Cardiac septum (tissue), 1 donor: ENCODE measurements at places on chromosomes 7 and 10. TPM values are rescaled to one million over a fixed set of nuclear protein-coding genes. Genes with fewer than 3 reads are reported as not detected.

VWDE gene
- total RNA-seq = 0.38 TPM

SGPL1 gene
- total RNA-seq = 17.3 TPM

OIT3 gene
- total RNA-seq = 0.32 TPM

NUDT13 gene
- 2.4 TPM for total RNA-seq

GPER1 gene
- total RNA-seq = 2.9 TPM

KEL gene
- total RNA-seq = 0.57 TPM

TFEC gene
- 1.6 TPM for total RNA-seq

DNA sequence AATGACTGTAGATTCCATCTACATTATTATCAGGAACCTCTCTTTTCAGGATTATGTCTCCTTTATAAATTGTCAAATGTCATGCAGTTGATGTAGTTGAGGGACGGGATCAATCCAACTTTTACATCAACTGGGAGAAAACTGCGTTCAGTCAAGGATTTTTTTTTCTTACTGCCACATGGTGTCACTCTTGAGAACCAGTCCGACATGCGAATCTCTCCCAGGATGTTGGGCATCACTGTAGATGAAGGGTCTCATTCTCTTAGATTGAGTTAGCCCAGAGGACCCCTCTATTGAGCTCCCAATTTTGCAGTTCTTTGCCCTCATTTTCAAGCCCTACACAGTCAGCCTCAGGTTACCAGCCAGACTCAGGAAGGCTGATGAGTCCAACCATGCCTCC is 120.3 kb upstream of the PTPRZ1 start:
- DNase-seq = no peak

- no peak for DNase-seq
Measured at GRCh38 chr7:150748376-150748775, 11.2 kb downstream of the GIMAP5 start.

DNA sequence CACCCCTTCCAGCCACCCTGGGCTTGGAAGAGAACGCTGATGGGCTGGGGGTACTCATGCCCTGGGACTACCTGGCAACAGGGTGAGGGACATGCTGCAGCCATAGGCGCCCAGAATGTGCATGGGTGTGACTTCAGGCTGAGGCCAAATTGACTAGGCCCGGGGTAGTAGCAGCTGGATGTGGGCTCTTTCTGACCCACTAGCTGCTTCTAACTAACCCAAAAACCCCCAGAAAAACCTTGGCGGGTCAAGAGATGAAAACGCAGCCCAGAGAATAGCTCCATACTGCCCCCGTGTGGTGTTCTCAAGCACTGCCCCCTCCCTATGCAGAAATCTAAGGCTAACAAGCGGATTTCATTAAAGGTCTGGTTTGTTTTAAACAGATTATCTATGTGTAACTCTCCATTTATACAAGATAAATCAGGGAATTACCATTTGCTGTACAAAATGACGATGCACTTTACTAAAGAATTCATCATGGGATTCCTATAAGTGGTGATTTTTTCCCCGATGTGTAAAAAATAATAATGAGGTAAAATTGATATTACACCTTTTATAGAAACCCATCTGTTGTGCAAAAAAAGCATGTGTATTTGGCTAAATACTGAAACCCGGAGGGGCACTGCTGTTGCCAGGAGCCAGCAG is 4.2 kb downstream of the SMARCD3 start:
- no peak for DNase-seq

DNA sequence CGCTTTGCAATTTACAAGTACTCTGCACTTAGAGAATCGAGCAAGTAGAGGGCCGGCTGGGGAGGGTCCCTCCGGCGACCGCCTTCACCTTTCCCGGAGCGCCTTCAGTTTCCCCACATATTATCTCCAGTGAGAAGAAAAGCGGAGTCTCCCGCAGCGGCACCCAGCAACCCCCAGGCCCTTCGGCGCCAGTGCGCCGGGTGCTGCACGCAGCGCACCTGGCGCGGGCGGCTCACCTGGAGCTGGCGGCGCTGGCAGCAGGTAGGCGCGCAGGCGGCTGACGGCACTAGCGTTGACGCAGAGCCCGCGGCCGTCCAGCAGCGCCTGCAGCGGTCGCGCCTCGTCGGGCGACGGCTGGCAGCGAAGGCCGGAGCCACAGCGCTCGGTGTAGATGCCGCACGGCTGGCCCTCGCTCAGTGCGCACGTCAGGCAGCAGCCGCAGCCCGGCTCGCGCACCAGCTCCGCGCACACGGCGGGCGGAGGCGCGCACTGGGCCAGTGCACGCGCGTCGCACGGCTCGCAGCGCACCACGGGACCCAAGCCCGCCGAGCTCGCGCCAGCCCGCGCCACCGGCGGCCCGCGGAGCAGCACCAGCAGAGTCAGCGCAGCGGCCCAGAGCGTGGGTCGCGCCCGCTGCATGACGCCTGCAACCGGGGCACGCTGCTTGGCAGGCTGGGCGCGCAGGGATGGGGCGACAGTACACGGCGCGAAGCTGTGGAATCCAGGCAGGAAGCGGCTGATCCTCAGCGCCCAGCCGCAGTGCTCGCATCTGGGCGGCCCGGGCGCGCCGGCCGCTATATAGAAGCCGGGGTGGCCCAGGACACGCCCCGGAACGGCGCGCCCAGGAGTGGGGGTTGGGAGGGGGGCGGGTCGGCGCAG is at the start of gene IGFBP3:
IGFBP3 (minus strand) TSS at position 771 of the 879 bp plus-strand sequence; CDS start at position 639, 132 bp downstream.
- no peak for DNase-seq

- DNase-seq = no peak
Measured at GRCh38 chr7:117565226-117565625, 85.4 kb downstream of the CFTR start.

DNA sequence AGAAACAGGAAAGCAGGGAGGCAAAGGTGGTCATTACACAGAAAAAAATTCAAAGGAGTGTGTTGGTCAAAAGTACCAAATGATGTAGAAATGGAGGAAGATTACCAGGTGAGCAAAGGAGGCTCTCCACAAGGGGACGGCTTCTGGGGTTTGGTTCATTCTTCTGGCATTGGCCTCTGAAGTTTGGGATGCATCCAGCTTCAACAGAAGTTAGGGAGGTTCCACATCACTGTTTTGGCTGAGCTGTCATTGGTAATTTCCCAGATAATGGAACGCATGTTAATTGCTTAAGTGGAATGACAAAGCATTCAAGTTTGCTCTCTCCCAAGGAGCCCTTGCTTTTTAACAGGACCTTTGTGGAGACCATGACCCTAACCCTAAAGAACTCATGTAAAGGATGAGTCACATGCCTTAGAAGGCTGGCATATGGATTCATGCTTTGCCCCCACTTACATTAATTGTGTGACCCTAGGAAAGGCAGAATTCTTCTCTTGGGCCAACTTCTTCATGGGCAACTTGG is 398.6 kb downstream of the GPAM start:
- DNase-seq = no peak

DNA sequence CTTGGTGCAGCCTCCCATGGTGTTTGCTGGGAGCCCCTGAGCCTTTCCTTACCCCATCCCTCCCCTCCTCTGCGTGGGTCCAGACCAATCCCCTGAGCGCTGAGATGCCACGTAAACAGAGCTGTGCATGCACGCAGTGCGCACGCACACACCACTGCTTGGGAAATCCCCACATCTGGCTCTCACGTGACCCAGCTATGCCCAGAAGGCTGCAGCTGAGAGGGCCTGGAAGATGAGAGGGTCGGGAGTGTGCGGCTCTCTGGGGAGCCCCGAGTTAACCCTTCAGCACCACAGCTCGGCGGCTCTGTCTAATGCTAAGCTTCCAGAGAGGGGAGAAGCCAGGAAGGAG is 177.2 kb downstream of the SH3PXD2A start:
- DNase-seq = peak; percentile 93

DNA sequence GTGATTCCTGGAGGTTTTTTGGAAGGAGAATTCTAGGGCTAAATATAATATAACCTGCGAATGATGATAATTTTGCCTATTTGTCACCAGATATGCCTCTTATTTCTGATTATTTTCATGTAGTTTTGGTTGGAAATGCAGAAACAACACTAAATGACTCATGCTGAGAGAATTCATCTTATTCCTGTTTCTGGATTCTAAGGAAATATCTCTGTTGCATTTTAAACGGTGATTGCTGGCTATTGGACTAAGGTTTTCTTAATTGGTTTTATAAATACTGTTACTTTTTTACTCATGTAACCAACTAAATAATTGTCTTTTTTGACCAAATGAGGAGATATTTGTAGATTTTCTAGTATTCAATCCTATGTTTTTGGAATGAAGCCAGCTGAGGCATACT is 204.9 kb upstream of the NPSR1 start:
- no peak for DNase-seq

GRCh38 chr7:18444826-18445225 is 50.7 kb upstream of the HDAC9 start:
- no peak for DNase-seq

DNA sequence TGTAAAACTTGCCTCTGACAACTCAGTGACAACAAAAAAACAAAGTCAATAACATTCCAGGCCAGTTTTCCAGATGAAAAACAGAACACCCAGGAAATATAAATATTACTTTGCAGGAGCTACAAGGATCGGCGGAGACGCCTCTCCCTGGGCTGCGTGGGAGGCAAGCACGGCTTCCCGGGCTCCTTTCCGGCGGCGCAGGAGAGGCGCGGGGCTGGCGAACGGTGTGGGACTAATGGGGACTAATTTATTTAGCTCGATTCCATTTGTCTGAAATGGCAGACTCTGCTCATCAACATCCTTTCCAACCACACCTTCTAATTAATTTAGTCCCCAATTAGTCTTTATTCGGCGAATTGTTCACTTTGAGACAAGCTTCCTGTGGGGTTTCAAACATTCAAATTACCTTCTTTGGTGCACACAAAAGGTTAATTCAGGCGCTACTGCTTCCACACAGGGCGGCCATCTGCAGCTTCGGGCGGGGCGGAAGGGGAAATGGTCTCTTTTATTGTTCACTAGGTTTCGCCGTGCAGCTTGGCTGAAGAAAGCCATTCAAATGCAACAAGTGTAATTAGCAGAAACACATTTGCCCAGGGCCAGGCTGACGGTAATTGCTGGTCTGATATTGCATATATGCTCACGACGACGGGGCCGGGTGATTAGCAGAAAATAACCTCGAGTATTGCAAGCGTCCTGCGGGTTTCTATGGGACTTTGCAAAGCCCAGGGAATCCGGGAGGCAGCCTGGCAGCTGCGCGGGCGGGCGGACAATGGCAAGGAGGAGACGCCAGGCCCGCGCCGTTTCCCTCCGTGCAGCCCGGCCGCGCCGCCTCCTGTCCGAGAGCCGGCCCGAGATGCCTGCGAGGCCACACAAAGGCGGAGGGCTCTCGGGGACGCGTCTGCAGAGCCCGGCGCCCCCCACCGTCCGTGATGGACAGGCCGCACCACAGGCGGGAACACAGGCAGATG is 270.1 kb downstream of the PTPRN2 start:
- peak; percentile 71 for DNase-seq

DNA sequence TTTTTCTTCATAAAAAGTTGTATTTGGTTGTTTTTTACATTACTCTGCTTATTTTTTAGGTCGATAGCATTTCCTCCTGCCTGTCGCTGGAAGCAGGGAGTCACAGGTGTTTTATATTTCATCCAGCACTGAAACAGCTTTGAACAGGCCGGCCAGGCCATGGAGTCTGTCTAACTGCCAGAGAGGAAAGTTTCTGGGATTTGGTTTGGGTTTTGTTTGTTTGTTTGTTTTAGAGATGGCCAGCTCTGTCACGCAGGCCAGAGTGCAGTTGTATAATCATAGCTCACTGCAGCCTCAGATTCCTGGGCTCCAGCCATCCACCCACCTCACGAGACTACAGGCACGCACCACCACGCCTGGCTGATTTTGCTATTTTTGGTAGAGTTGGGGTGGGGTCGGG is 23.4 kb downstream of the PROSER2 start:
- DNase-seq = no peak

GRCh38 chr7:133401225-133401624 is 148.3 kb downstream of the EXOC4 start:
- DNase-seq = no peak

DNA sequence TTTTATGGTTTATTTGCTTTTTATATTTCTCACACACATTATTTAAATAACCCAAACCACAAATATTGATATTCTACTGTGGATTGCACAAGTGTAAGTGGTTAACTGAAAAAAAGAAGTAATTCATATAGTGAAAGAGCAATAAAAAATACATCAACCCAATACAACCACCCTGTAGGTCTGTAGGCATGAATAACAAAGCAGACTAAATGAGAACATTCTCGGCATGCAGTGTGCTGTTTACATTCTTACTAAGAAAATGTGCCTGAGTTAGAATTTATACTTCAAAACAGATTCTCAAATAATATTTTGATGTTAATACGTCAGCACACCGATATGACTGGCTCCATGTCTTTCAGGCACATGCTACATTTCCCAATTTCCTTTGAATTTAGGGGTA is 660.8 kb downstream of the MAGI2 start:
- no peak for DNase-seq

GRCh38 chr10:13319166-13319565 is 19.3 kb upstream of the PHYH start:
- no peak for DNase-seq

DNA sequence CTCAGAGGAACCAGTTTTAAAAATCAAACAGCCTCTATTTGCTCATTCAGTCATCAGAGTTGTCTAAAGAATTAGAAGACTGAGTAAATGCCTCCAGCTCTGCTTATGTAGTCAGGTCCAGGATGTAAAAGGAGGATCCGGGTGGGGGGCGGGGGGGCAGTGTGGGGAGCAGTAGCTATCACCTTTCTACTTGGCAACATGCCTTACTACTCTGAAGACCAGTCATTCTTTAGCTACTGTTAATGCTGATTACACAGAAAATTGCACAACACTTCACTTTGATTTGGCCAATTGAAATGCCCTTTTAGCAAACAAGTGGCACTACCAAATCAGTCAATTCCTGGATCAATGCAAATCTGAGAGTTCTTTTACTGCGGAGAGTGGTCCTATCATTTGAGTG is 164.2 kb downstream of the NXPH1 start:
- DNase-seq = no peak

DNA sequence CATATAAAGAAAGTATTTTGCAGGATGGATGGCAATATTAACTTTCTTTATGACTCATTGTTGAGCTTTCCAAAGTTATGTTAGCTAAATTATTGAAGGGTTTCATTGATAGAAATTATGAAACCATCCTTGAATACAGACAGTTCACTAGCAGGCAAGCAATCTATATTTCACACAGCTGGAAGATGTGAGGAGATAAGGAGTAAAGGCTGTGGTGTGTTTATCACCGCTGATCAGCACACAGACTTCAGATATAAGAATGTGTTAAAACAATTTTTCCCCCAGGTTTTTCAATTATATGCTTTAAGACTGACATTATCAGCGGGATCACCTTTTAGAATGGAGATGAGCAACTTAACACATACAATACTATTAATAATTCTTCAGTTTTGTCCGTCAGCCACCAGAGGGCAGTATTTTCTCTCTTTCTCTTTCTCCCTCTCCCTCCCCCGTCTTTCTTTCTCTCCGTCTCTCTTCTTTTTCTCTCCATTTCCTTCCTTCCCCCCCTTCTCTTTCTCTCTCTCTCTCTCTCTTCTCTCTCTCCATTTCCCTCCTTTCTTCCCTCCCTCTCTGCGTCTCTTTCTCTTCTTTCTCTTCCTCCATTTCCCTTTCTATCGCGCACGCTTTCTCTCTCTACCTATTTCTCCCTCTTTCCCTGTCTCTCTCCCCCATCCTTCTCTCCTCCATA is 62.9 kb upstream of the FAM171A1 start:
- DNase-seq = no peak

GRCh38 chr7:89223900-89224395 is 428.4 kb upstream of the TEX47 start:
- DNase-seq = no peak

- no peak for DNase-seq
Measured at GRCh38 chr10:56599201-56599600, 238.1 kb upstream of the ZWINT start.

- no peak for DNase-seq
Measured at GRCh38 chr7:135349746-135350145, 116.1 kb downstream of the STRA8 start.

GRCh38 chr7:141122736-141123135 is 48.9 kb downstream of the TMEM178B start:
- DNase-seq = no peak

GRCh38 chr7:33802600-33802999 is 102.7 kb upstream of the BMPER start:
- no peak for DNase-seq
